ENCODE measurements at places on chromosomes 12 and 14.

GRCh38 chr12:30785630-30786029 lies 30.9 kb upstream of the CAPRIN2 start:
- DNase-seq: no peak

GRCh38 chr14:23125933-23126524 lies 7.0 kb upstream of the CEBPE start:
- DNase-seq: no peak

- DNase-seq: no peak
Measured at GRCh38 chr14:99628887-99629618, 15.9 kb upstream of the HHIPL1 start.

- DNase-seq: peak; percentile 30
Measured at GRCh38 chr12:59929110-59929509, 333.3 kb downstream of the SLC16A7 start.

GRCh38 chr14:73232984-73233383 lies 4.3 kb upstream of the PAPLN start:
- no peak for DNase-seq

DNA sequence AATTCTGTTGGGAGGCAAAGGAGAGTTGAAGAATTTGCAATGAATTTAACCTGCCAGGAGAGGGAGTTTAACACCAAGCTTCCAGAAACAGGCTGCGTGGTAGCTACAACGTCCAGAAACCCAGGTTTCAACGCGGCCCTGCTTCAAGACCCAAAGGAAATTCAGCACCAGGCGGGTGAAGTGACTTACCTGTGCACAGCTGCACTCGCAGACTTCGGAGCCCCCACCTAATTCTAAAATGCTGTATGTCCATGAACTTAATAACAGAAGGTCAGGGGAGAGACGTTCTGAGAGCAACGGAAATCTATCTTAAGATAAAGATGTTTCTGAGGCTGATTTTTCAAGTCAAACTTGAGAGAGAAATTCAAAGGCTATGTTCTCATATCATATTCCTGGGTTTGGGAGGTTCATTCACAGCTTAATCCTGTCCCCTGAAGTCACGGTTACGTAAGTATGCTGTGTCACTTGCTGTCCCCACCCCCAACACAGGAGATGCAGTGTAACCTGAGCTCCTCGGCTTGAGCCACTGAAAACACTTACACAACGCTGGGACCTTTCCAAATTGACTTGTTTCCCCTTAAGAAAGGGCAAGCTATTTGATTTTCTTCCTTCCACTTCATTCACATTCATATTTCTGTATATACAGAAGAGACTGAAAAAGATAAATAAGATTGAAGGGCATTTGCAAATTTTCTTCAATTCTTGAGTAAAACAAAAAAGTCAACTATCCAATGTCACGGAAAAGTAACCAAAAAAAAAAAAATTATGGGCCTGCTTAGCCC lies 22.7 kb downstream of the CLIP1 start:
- peak; percentile 90 for DNase-seq

GRCh38 chr12:110217996-110218674 lies 62.9 kb upstream of the ATP2A2 start:
- no peak for DNase-seq

DNA sequence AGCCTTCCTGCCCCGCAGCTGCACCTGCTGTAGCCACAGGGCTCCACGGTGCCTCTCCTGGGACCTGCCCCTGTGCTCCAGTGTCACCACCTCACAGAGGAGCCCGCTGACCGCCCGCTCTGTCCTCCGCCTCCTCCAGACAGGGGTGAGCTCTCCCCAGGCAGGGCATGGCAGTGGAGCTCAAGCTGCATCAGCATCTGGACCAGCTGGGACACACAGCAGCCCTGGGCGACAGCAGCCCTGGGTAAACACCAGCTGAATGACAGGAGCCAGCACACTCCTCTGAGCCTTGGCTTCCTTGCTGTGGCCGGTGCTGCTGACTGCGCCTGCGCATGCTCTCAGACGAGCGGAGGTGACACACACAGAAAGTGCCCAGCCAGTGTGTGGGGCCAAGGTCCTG lies 22.0 kb downstream of the CHGA start:
- DNase-seq: no peak

DNA sequence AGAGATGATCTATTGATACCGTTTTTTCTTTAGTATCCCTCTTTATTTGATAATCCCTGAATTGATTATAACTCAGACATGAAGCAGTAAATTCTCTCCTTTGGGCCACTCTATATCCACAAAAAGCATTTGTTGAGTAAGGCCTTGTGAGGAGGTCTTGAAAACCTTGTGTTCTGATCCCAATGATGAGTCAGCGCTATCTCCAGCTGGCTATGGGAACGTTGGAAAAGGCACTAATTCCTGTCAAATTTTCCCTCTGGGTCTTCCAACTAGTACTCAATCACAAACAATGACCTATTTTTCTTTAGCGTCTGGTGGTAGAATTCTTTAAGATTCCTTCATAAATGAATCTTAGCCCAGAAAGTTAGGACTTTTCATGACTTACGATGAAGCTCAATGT lies 168.4 kb upstream of the LRIG3 start:
- peak; percentile 75 for DNase-seq

GRCh38 chr12:115979351-115979750 lies 298.1 kb downstream of the MED13L start:
- no peak for DNase-seq

- no peak for DNase-seq
Measured at GRCh38 chr14:34605461-34605860, 24.5 kb downstream of the SNX6 start.

Data from astrocyte (in vitro differentiated cells and primary cell).